H4 (cell line): ENCODE measurements at places on chromosomes 13 and 19.

- DNase-seq = no peak
Measured at GRCh38 chr19:11538232-11539036, at the start of gene CNN1. Gene CNN1 (plus strand): TSS chr19:11538851. CDS start chr19:11538928, 77 bp downstream.

- peak; percentile 8 for DNase-seq
Measured at GRCh38 chr13:42041011-42041683, 7.3 kb upstream of the DGKH start.

DNA sequence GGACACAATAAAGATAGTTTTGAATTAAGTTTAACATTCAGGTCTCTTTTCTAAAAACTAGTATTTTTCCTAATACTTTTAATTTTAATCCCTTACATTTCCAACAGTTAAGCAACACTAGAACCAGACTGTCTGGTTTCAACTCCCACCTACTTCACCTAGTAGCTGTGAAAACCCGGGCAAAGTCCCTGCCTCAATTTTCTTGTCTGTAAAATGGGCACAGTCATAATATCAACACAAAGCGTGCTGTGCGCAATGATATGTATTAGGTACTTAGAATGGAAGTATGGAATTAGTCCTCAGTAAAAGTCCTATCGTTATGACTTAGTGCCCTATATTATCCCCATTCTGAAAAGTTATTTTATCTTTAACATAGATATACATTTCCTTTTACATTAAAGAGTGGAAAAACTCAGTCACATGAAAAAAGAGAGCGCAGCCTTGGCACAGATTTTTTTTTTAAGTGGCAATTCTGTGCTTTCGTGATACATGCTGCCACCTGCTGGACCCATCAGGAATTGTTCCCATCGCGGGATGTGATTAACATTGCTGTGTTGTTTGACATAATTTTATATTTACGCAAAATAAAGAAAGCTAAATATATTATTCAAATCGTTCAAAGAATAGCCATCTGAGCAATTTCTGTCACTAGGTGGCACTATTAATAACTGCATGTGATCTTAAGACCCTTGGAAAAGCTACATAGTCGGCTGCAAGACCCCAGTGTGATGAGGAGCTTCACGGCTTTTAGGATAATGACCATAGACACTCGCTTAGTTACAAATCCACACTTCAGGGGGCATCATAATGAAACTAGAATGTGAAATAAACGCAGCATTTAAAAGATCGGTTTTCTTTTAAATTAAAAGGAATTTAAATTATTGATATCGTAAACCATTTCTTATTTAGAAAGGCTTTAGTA lies 59.9 kb downstream of the LIG4 start:
- DNase-seq = peak; percentile 14

DNA sequence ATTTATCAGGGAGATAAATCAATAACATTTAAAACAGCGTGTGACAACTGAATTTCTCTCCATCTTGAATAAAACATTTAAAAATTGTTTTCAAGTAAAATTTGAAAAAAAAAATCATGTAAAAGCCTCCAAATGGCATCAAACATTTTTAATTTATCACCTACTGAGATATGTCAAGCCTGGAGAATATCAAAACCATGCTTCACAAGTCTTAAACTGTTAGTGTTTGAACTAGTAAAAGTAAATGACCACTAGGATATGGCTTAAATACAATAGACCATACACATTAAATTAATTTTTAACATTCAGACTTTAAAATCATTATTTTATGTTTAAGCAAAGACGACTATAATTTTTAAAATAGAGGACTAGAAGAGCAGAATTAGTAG lies 281.9 kb downstream of the DCLK1 start:
- no peak for DNase-seq

GRCh38 chr19:3798137-3798536 lies 12.0 kb upstream of the MATK start:
- peak; percentile 41 for DNase-seq

GRCh38 chr13:31105020-31105795 lies 56.5 kb downstream of the HSPH1 start:
- DNase-seq = no peak
